ENCODE measurements at places on chromosomes 1 and 21. TPM values are rescaled to one million over a fixed set of nuclear protein-coding genes. Genes with fewer than 3 reads are reported as not detected.

The CACNA1S gene
- total RNA-seq: not detected

The LRRIQ3 gene
- total RNA-seq: 0.76 TPM

The UTS2 gene
- not detected for total RNA-seq

The MCOLN2 gene
- total RNA-seq: 1.7 TPM

The NTRK1 gene
- total RNA-seq: not detected

The SLC2A5 gene
- 0.13 TPM for total RNA-seq

The HCRTR1 gene
- not detected for total RNA-seq

The MPL gene
- not detected for total RNA-seq

The HNRNPCL1 gene
- total RNA-seq: not detected

The RAD54L gene
- total RNA-seq: 10.9 TPM

The GBP2 gene
- 0.98 TPM for total RNA-seq

The HENMT1 gene
- 4.0 TPM for total RNA-seq

The CRYAA gene
- not detected for total RNA-seq
